T47D (cell line): ENCODE measurements at places on chromosomes 2 and 18.

- no peak for DNase-seq
These were observed 94.2 kb downstream of the TPGS2 start for GRCh38 chr18:36734596-36734995.

DNA sequence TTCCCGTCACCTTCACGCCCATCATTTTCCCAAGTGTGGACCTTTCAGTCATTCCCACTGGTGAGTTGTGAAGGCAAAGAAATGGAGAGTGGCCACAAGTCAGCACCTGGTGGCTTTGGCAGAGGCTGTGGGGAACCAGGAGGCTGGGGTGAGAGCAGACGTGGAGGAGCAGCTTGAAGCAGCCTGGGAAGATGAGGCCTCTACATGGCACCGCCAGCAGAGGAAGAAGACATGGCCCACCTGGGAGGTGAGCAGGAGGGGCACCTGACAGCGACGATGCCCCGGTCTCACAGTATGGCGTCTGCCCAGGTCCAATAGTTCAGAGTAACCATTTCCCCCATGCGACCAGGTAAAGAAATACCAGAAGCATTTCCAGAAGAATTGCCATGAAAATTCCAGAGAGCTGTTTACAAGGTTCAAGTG is 69.0 kb downstream of the TPO start:
- DNase-seq: no peak

- DNase-seq: peak; percentile 35
These were observed 205 bp downstream of the TET3 start for GRCh38 chr2:73984922-73985307.

DNA sequence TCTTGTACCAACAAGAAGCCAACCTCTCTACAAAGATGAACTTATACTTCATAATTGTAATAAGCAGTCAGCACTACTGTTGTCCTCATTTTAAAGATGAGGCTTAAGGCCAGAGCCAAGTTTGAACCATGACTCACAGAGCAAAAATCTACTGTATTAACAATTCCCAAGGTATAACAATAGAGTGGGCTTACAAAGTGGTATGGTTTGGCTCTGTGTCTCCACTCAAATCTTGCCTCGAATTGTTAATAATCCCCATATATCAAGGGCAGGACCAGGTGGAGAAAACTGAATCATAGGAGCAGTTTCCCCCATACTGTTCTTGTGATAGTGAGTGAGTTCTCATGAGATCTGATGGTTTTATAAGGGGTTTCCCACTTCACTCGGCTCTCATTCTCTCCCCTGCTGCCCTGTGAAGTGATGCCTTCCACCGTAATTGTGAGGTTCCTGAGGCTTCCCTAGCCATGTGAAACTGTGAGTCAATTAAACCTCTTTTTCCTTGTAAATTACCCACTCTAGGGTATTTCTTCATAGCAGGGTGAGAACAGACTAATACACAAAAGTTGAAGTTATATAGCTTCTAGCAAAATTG is 19.5 kb downstream of the MRPL44 start:
- no peak for DNase-seq

- no peak for DNase-seq
These were observed 1295.7 kb upstream of the NRXN1 start for GRCh38 chr2:52327641-52328040.

GRCh38 chr2:109045505-109045904 is 56.5 kb upstream of the EDAR start:
- DNase-seq: no peak

GRCh38 chr18:9542924-9543323 is 67.6 kb downstream of the RALBP1 start:
- no peak for DNase-seq

DNA sequence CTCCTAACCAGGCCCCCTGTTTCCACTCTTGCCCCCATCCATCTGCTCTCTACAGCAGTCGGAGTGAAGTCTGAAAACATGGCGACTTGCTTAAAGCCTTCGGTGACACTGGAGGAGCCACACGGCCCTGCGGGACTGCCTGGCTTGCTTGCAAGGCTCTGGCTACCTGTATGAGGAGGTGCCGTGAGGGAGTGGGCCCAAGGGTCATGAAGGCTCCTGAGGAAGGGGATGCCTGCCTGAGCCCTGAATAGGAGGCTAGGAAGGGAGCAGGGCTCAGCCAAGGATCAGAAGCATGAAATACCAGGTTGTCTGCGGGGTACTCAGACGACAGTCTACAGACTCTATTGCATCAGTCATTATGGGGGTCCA is 75.4 kb downstream of the EMX1 start:
- no peak for DNase-seq

DNA sequence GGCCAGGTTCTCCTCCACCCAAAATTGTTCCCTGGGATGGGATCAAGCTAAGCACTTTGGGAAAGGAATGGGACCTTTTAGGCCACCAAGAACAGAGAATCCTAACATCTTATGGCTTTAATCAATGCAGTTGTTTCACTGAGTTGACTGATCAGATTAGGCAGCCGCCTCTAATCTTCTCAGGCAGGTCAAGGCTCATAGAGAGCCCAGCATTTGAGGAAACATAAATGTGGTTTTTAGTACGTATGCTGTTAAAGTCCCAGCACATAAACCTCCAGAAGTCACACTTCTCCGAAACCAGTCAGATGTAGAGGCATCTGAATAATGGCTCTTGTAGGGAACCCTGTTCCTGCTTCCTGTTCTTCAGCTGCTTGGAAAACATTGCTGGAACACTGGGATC is 99.5 kb upstream of the RMDN2 start:
- DNase-seq: no peak

- DNase-seq: no peak
These were observed 4.5 kb downstream of the STK17B start for GRCh38 chr2:196166876-196167275.

- no peak for DNase-seq
These were observed 4.7 kb downstream of the CTDP1 start for GRCh38 chr18:79684283-79684631.

DNA sequence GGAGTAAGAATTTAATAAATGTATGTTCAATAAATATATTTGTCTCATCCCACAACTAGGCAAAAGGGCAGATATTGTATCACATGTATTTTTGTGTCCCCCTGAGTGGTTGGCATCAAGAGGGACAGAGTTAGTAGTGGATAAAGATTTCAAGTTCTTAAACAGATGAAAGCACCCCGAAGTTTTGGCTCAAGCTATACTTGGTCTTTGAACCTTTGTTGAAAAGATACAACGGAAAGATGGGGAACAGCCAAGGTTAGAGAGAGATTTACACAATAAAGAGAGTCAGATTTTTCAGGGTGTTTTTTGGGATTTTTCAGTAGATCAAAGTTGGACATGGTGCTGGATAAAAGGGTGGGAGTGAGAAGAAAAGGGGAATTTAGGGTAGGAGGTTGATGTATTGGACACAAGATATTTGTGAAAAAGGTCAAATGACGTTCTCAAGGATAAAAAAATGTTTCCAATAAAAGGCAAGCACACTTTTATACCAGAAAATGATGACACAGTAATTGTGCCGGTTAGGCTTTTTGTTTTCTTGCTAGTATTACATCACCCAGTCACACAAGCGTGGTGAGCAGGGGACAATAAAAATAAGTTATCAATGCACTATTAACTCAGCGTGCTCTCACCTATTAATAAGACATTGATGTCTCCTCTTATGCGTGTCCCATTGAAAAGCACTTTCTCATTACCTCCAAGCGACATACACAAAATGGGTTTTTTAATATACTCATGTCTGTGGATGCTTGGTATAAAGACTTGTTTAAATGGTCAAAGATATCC is 59.5 kb downstream of the MEP1B start:
- no peak for DNase-seq

GRCh38 chr2:240620149-240620731 is 5.0 kb upstream of the GPR35 start:
- DNase-seq: no peak

DNA sequence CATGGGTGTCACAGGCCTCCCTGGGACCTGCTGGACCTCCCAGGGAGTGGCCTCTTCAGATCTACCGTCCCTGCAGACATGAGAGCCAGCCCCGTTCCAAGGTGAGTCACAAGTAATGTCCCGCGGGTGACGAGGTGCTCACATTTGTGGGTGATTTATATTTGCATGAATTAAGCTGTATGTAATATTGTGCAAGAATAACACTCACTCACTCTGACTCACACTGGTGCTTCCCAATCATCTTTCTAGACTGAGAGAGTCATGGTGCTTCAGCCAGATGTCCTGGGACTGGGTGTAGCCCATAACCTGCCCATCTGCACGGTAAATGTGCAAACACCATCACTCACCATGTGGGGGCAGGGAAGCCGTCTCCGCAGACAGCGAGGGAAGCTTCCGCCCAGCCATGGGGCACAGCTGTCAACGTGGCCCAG is 347.5 kb upstream of the SALL3 start:
- DNase-seq: no peak

DNA sequence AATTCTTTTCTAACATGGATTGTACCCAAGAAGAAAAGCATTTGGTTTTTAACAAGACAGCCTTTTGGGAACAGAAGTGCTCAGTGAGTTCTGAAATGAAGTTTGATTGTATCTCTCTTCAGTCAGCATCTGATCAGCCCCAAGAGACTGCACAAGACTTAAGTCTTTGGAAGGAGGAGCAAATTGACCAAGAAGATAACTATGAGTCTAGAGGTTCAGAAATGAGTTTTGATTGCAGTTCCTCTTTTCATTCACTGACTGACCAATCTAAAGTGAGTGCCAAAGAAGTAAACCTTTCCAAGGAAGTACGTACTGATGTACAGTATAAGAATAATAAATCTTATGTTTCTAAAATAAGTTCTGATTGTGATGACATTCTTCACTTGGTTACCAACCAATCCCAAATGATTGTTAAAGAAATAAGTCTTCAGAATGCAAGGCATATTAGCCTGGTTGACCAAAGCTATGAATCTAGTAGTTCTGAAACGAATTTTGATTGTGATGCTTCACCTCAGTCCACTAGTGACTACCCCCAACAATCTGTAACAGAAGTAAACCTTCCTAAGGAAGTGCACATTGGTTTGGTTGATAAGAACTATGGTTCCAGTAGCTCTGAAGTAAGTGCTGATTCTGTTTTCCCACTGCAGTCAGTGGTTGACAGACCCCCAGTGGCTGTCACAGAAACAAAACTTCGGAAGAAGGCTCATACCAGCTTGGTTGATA is 31.2 kb downstream of the ZDBF2 start:
- no peak for DNase-seq

- DNase-seq: no peak
These were observed 202.4 kb downstream of the PIK3C3 start for GRCh38 chr18:42157420-42157819.

DNA sequence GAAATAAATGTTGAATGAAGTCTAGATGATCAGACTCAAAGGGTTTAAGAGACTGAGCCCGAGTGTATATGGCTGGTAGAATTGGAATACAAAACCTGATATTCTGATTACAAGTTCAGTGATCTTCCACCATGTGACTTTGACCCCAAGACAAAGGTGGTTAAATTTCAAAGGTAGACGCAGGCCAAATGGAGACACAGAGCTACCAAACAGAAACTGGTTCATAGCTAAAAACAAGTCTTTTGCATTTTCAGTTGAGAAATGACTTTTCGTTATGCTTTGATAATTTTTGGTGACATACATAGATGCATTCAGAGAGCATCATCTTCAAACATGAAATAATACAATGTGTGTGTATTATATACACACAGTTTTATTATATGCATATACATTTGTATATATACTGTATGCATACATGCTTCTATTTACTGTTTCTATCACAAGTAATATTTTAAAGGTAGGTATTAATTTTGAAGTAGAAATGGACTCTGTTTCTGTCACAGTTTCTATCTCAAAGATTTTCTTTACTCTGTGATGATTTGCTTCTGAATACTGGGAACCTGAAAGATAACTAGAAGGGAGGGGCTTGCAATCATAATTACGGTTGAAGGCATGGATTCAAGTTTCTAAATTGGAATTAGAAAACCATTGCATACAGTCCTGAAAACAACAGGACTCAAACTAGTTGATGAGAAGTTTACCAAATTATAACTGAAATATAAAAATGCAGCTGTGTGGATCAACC is 142.3 kb downstream of the ABCA12 start:
- DNase-seq: no peak

- no peak for DNase-seq
These were observed 720 bp downstream of the LBX2 start for GRCh38 chr2:74498500-74499266.

- no peak for DNase-seq
These were observed 490.7 kb downstream of the EIPR1 start for GRCh38 chr2:2886922-2887321.

DNA sequence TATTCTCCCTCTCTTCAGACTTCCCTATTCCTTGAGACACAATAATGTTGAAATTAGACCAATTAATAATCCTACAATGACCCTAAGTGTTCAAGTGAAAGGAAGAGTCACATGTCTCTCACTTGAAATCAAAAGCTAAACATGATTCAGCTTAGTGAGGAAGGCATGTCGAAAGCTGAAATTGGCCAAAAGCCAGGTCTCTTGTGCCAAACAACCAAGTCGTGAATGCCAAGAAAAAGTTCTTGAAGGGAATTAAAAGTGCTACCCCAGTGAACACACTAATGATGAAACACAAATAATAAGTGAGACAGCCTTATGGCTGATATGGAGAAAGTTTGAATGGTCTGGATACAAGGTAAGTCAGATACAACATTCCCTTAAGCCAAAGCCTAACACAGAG is 115.4 kb downstream of the PXDN start:
- DNase-seq: peak; percentile 23
